ENCODE measurements at places on chromosomes 3 and 15.

DNA sequence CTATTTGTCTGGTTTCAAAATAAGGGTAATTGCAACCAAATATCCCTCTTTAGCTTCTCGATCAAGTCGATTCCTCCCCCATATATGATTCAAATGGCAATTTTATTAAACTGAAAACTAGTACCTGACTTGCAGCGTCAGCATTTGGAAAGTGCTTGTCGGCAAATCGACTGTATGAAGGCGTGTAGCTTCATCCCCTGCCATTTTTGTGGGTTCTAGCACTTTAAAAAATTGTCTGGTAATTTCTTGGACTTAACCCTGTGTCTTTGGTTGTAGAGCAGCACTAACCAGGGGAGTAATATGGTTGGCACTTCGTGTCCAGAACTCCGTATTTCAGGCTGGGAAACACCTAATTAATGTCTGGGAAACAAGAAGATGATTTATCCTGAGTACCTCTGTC is 573 bp downstream of the MME start:
- no peak for DNase-seq

DNA sequence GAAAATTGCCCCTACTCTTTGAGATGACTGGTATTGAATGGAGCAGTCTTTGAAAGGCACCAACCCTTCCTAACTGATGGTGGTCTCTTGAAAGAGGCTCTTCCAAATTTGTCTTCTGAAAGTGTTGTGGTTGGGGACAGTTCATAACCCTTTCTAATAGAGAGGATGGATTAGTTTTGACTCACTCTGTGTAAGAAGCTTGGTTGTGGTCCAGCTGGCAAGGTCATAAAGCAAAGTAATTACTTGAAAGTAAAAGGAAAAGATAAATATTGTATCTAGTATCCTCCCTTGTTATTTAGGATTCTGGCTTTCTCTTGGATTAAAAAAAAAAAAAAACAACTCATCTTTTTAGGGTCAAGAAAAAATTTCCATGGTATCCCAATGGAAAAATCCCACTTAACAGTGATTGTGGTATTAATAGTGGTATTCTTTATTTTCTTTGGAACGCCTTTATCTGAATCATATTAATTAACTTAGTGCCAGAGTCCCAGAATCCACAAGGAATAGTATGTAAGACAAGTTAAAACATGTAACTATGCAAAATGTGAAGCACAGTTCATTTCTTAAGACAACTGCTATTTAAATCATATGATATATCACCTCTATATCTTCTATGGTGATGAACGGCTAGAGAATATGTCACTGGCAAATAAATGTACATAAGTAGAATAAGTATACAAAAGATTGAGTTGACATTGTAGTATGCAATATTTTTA is 469.3 kb upstream of the CDIN1 start:
- DNase-seq, result no peak

DNA sequence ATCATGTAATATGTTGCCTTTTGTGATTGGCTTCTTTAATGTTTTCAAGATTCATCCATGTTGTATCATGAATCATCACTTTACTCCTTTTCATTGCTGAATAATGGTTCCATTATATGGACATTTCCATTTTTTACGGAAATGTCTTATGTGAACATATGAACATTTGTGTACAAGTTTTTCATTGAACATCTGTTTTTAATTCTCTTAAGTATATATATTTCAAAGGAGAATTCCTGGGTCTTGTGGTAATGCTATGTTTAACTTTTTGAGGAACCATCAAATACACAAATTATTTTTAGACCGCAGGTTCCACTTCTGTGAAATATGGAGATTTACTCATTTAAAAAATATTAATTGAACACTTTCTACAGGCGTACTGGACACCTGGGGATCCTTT is 85.7 kb downstream of the ARIH1 start:
- no peak for DNase-seq

GRCh38 chr15:28124841-28125240 is 25.7 kb upstream of the OCA2 start:
- no peak for DNase-seq

DNA sequence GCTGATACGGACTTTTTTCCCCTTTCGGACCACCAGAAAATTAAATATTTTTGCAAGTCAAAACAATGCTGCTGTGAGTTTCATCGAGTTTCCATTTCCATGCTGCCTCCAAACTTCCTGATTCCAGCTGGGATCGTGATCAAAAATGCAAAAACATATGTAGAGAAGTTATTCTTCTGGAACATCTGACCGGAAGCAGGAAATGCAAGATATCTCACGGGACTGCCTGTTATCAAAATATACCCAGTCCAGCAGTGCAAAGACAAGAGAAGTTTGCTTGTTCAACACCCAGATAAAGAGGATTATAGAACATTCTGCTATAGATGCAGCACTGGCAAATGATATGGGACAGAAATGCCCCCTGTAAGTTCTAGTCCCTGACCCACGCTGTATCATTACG is 726.7 kb upstream of the NR2F2 start:
- DNase-seq, result no peak

GRCh38 chr3:152380043-152380442 is 111.3 kb downstream of the MBNL1 start:
- no peak for DNase-seq

DNA sequence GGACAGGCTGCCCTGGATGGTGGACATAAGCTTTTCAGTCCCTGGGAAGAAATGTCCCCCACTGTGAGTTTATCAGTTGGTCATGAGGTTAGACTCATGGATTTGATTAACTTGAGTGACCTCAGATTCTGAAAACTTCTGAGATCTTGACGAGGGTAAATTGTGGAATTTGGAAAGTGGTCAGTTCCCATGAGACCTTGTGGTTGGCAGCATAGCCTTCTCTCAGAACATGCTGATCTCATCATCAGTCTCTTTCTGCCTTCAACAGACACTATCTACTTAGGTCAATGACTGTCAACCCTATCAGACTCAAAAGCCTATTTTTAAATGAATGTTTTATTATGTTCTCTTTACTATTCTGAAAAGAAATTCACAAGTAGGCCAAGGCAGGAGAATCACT is 45.6 kb upstream of the NDUFB4 start:
- no peak for DNase-seq

DNA sequence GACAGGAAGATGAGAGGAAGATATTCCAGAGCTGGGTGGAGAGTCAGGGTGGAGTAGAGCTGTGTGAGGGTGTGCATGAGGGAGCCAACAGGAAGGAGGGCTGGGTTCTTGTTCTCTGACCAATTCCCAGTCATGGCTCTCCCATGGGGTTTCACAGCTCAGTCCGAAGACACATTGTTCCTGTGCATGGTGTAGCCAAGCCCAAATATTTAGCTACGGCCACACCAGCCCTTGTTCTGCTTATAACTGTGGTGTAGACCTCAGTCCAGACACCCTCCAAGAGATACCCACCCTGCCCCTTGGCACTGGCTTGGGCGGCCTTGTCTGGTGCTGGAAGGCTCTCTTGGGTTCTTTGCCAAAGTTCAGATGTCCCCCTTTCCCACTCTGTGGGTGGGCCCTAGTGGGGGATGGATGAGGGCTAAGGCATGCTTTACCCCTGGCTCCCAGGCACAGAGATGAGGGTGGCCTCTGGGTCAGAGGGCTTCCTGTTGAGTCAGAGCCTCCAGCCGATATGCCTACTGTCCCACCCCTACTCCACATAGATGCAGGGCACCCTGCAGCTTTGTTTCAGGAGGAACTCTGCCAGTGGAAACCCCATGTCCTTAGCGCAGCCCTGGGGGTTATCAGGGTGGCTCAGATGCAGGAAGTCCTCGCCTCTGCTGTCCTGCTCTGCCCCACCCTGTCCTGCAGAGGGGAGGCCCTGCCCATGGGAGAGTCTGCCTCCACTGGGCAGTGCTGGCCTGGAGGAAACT is 271.2 kb upstream of the CTDSPL start:
- DNase-seq, result no peak

DNA sequence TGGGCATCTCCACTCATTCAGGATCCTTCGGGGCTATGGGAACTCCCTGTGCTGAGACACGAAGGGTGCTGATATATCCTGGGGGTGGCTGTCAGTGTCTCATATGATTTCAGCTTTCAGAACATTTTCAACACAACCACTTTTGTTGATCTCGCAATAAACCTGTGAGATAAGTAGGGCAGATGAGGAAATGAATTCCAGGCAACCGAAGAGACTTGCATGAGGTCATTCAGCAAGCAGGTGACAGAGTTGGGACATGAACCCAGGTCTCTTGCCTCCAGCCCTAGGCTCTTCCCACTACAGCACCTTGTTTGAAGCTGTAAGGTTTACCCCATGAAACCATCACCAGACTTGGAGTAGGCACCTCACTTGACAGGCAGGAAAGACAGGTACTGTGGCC is 16.6 kb downstream of the DUOX1 start:
- no peak for DNase-seq

- no peak for DNase-seq
These were observed 238.7 kb downstream of the SV2B start for GRCh38 chr15:91338766-91339165.

GRCh38 chr15:99613887-99614647 is 48.3 kb downstream of the MEF2A start:
- no peak for DNase-seq

DNA sequence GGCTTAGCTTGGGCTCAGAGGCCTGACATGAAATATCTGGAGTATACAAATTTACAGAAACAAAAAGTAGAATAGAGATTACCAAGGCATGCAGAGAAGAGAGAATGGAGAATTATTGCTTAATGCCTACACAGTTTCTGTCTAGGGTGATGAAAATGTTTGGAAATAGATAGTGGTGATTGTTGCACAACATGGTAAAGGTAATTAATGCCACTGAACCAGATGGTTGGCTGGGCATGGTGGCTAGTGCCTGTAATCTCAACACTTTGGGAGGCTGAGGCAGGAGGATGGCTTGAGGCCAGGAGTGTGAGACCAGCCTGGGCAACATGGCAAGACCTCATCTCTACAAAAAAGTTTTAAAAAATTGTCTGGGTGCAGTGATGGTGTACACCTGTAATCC is 46.6 kb upstream of the OSBPL11 start:
- no peak for DNase-seq

DNA sequence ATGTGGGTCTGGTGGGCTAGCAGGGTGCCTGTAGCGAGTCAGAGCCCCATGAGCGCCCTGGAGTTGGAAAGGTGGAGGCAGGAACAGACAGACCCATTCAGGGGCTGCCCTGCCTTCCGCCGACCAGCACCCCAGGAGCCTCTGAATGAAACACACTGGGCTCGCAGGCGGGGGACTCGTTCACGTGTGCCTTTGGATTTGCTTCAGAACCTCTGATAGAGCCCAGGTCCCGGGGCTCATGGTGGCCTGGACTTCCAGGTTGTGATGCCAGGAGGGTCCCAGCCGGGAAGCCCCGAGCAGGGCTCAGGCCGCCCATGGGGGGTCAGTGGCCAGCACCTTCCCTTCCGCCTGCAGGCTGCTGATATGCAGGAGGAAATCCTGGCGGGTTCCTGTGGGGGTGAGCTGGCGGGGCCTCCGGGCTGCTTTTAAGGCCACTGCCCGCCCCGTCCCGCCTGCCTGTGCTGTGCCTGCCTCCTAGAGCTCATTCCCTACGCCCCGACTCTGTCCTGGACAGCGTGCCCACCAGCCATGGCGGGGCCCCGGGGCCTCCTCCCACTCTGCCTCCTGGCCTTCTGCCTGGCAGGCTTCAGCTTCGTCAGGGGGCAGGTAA is at the start of gene STAB1:
TSS of gene STAB1 (plus strand) at position 453 of the 610 bp plus-strand sequence. CDS start at position 529, 76 bp downstream.
- DNase-seq, result no peak

GRCh38 chr3:87625876-87626275 is 349.5 kb upstream of the POU1F1 start:
- no peak for DNase-seq

GRCh38 chr3:60920519-60920918 is 330.7 kb downstream of the FHIT start:
- DNase-seq, result no peak

DNA sequence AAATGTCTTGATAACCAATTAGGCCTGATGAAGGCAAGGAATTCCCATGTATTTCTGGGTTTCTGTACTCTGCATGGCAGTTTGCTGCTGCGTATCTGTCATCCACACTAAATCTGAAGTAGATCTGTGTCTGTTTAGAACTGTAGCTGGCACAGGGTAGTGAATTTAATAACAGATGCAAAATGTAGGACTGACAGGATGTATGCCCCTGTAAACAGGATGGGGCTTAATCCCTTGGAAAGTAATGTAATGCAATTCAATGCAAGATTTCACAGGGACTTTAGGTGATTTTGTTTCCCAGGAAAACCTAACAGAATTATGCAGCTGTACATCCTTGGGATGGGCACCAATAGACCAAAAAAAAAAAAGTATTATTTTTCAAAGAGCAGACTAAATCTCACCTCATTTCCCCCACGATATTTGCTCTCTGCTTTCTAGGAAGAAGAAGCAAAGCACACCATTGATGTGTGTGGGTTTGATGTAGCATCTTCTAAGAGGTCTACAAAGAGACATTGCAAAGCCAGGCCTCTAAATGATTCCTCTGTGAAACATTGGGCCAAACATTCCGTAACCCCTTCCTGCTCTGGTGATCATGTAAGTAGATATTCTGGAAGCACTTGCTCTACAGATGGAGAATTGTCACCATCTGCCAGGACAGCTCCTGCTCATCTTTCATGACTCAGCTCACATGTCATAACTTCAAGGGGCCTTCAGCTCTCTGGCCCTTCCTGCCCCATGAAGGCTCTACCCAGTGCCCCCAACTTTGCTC is 464.3 kb upstream of the RGMA start:
- no peak for DNase-seq

DNA sequence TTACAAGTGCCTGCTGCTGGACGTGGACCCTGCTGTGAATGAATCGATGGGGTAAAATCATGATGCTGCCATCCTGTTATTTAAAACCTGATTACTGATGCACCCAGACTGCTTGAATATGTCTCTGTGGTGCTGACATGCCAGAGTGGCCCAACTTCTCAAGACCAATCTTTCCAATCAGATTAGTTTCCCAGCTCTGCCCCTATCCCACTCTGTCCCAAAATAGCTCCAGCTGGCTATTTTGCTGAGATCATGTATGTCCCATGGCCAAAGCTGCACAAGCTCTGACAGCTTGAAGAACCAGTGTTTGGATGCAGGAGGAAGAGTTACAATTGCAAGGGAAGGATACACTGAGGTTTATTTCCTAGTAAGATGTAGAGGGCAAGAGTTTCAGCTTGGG is 153.6 kb downstream of the TMEM108 start:
- no peak for DNase-seq

GRCh38 chr3:149460117-149460516 is 14.4 kb upstream of the TM4SF4 start:
- no peak for DNase-seq

DNA sequence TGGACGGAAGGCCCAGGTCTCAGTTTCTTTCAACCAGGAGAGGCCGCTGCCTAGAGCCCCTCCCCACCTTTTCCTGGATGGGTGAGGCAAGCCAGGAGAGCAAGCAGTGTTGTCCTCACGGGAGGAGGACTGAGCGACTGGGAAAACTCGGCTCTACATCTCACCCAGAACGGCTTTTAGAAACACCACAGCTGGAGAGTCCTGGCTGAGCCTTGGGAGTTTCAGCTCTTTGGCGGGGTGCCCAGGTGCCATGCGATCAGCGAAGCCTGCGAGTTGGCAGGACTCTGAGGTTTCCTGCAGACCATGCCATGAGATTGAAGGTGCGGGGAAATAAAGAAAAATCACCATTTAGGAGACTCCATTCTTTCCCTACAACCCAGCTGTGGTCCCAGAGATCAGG is 26.0 kb downstream of the PPCDC start:
- no peak for DNase-seq

GRCh38 chr3:40690749-40691451 is 166.1 kb downstream of the ZNF621 start:
- no peak for DNase-seq
